ENCODE measurements at places on chromosomes 3 and 15.

DNA sequence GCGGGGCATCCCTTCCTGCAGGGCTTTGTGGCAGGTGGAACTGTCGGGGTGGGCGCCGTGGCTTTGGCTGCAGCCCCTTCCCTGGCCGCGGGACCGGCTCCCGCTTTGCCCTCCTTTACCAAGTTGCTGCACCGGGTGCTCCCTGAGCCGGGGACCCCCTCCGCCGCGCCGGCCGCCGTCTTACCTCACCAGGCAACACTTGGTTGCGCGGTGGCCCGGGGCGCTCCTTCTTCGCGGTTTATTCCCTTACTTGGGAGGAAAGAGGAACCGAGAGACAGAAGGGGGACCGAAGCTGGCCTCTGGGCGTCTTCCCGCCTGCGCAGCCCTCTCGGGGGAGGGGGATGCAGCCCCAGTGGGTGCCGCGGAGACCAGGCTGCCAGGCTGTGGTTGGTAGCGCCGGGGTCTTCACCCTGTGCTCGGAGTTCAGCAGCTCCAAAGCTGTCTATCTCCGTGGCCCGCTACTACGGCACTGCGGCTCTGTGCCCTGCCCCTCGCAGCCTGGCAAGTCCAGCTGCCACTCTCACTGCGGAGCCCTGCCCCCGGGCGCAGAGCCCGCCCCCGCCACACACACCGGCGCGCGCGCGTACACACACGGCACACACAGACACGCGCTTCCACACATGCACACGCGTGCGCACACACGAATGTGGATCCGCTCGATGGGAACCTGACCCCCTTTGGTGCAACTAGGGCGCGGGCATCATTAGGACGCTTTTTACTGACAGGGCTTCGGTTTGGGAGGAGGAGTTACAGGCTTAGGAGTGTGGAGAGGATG is at the start of gene DGKG:
TSS of gene DGKG (minus strand) at position 473 of the 775 bp plus-strand sequence. CDS start 41,775 bp downstream, outside the sequence.
- no peak for DNase-seq

DNA sequence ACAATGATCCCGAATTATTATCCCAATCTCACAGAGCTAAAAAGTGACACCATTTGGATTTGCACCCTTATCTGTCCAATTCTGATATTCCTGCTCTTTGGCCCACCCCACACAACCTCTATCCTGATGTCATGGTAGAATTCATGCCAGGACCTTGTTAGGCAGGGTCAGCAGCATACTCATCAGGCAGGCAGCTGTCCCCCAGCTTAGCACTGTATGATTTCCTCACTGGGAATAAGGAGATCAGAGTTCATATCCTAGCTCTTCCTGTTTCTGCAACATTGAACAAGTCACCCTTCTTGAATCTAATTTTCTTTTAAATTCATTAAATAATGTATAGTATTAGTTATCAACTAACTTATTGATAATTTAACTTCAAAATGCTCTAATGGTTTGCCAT is 12.0 kb upstream of the C3orf80 start:
- no peak for DNase-seq

DNA sequence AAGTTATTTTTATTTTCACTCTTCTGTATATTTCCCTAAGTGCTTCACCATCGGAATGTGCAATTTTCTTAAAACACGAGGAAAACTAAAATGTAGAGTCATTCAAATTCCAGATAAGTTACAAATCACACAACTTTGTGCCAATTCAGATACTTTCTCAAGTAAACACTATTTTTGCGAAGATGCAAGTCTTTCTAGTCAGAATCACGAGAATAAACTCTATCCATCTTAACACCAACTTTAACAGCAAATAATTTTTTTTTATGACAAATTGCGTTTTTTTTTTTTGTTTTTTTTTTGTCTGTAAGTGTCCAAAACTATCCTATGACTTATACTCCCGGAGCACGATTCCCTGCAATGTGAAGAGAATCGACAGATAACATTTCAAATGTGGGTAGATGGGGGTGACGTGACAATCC is 1.3 kb downstream of the STAG1 start:
- DNase-seq, result no peak

GRCh38 chr15:71666763-71667620 is 143.4 kb upstream of the NR2E3 start:
- no peak for DNase-seq

DNA sequence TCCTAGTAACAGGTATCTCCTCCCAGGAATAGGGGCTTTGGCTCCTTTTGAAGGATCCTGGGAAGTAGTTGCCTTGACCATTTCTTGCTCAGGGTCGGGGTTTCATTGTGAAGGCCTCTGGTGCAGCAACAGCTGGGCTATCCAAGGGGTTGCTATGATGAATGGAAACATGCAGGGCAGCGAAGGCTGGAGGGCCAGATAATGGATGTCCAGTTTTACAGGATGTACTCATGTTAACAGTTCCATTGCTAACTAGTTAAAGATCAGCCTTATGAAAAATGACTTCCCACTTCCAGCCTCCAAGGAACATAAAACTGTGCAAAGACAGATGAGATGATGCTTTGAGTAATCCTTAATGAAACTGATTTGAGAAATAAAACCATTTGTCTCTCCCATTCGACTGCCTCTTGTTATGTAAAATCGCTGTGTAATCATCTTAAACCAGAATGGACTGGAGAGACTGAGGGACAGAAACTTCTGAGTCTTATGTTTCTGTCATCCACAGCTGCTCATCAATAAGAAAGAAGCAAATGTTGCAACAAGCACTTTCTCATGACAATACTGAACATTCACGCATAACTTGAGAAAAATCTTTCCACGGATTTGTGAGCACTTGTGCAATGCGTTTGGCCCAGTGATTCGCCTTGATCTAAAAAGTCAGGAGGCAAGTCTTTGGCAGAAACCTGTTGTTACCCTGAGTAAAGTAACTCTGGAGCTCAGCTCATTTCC is 473.5 kb upstream of the RGMA start:
- no peak for DNase-seq

DNA sequence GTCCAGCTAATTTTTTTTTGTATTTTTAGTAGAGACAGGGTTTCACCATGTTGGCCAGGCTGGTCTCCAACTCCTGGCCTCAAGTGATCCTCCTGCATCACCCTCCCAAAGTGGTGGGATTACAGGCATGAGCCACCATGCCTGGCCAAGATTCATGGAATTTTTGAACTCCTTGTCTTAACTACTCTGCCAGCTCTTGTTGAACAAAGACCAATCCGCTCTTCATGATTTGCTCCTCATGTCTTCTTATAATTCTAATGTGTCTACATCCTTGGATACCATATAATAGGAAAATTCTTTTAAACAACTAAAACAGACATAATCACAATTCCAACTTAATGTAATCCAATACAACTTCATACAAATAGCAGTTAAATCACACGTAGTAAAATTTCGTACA is 21.3 kb downstream of the UBA5 start:
- DNase-seq, result no peak

GRCh38 chr3:128301186-128302023 is 148.1 kb downstream of the EEFSEC start:
- DNase-seq, result no peak

DNA sequence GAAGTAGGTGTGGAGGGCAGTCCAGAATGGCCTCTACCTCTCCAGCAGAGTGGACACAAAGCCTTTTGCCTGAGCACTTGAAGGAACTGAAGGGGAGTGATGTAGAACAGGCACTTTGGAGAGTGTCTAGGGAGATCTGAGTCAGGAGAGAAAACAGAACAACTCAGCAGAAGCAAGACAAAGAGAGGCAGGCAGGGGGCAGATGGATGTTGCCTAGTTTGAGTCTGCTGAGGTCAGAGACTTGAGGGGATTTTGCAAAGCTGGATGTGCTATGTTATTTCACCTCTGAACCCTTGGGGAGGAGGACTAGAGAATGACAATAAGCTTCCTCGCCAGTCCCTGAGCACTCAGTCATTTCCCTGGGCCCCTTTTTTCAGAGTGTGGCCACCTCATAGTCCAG is 366.4 kb downstream of the EPHB1 start:
- DNase-seq, result no peak

DNA sequence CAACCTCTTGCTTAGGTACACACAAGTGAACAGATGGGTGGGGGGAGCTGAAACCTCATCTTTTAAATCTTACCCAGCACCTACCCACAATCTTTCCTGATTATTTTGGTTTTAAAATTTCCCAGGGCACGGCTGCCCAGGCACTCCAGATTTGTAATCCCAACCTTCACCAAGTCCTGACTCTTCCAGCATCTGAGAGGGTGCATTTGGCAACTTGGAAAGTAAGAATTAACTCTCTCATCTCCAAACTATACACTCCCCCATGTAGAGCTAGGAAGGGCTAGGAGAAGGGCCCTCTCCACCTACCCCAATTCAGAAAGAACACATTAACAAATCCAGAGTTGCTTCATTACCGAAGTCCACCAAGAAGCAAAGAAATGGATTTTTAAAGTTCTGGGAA is 41.7 kb upstream of the PRICKLE2 start:
- no peak for DNase-seq

GRCh38 chr3:116059421-116060096 is 385.7 kb downstream of the LSAMP start:
- DNase-seq, result no peak

DNA sequence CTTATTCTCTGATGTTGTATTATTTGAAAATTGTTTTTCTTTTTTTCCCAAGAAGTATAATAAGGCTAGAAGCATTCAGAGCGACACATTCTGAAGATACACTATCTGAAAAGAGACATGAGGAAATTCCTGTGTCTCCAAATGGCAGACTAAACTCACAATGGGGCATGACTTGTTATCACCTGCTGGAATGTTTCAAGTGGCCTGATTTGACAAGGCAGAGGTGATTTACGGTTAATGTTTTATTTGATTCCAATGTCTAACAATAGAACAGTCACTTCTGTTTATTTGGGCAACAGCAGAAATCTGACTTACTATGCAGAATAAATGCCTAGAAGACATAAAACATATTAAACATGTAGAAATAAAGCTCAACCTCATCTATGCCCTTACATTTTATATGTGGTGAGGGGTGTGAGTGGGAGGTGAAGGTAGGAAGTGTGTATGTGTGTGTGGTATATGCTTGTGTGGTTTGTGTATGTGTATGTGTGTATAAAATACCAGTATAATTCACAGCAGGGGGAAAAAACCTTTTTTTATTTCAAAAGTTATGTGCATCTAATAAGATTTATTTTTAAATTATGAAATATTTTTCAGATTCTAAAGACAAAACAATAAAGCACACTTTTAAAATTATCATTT is 1051.7 kb downstream of the ROBO2 start:
- no peak for DNase-seq

DNA sequence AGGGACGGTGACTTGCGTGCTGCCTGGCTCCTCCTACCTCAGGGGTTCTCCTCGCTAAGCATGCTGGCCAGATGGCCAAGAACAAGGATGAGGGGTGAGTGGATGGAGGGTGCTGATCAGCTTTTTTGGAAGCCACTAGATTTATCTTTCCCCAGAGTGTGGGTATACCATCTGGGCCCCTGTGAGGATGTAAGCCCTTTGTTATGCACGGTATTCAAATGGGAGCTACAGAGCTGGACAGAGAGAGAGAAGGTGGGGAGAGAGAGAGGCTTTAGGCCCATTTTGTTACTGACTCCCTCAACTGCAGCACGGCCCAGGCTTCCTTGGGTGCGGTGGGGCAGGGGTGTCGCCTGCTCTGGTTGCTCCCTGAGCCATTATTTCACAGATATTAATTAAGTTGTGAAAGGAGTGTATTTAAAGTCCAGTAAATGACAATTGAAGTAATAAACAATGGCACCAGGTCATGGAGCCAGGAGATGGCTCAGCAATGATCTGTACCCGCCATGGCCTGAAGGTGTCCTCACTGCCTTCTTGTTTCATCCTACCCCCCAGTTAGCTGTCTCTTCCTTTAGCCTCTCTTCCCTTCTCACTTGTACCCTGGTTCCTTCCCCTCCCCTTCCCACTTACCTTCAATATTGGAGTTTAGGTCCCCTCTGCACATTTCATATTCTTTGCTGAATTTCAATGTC is 158.0 kb downstream of the CLSTN2 start:
- DNase-seq, result no peak

DNA sequence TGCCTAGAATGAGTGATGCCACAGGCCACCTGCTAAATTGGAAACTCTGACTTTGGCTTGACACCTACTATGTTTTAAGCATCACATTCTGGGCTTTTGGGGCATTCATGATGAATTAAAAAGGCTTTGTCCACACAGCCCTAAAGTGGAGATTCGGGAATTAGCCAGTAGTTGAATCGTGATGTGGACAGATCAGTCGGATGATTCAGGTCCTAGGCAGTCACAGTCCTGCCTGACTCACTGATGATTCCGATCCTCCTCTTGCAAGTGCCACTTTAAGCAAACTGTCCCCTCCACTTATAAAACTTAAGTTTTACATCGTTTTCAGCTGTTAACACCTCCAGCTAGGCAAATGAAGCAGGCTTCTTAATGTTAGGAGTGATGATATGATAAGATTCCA is 75.3 kb downstream of the SYNPR start:
- DNase-seq, result no peak

DNA sequence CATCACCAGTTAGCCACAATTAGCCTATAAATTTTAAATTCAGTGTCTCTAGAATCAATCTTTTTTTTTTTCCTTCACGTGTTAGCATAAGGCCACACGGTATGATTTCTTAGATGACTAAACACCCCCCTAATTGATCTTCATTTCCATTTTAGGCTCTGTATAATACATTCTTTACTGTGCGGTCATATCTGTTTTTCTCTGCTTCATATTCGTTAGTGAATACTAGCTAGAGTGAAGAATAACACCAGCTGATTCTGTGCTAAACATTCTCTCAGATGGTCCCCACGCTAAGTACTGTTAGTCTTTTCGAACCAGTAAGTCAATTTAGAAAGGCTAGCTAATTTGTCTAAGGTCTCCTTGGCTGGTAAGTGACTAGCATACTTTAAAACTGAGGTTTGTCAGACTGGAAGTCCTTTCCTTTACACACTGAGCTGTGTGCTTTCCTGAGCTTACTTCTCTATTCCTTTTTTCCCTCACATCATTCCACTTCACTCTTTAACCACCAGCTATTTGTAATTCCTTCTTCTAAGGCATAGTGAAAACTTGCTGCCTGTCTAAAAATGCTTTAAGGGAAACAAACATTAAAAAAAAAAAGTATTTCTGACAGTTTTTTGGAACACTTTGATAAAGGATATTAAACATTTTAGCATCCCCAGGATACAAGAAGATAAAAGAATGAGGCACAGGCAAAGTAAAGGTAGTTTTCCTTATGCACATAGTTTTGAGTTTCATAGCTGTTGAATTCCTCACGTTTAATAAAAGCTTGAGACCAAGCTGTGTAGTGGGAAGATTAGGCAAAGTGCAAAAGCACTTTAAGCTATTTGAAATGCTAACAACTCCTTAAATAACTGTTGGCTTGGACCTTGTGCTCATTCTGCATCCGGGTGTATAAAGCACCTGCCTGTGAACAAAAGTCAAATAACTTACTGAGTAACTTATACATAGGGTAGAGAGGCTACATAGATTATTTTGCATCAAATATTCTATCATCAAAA is 17.1 kb downstream of the ZFAND6 start:
- no peak for DNase-seq
